ENCODE measurements at places on chromosomes 6 and 20. TPM values are rescaled to one million over a fixed set of nuclear protein-coding genes. Genes with fewer than 3 reads are reported as not detected.

Gene TNFRSF6B
- total RNA-seq = not detected

Gene ULBP1
- not detected for total RNA-seq

Gene EPHA7
- total RNA-seq = not detected

Gene NHSL1
- 0.86 TPM for total RNA-seq

Gene PTCRA
- 35.0 TPM for total RNA-seq

Gene SMPDL3A
- total RNA-seq = not detected

Gene OTOR
- total RNA-seq = not detected

- no peak for DNase-seq
Observed at GRCh38 chr6:11835065-11835464, 56.5 kb upstream of the ADTRP start.

DNA sequence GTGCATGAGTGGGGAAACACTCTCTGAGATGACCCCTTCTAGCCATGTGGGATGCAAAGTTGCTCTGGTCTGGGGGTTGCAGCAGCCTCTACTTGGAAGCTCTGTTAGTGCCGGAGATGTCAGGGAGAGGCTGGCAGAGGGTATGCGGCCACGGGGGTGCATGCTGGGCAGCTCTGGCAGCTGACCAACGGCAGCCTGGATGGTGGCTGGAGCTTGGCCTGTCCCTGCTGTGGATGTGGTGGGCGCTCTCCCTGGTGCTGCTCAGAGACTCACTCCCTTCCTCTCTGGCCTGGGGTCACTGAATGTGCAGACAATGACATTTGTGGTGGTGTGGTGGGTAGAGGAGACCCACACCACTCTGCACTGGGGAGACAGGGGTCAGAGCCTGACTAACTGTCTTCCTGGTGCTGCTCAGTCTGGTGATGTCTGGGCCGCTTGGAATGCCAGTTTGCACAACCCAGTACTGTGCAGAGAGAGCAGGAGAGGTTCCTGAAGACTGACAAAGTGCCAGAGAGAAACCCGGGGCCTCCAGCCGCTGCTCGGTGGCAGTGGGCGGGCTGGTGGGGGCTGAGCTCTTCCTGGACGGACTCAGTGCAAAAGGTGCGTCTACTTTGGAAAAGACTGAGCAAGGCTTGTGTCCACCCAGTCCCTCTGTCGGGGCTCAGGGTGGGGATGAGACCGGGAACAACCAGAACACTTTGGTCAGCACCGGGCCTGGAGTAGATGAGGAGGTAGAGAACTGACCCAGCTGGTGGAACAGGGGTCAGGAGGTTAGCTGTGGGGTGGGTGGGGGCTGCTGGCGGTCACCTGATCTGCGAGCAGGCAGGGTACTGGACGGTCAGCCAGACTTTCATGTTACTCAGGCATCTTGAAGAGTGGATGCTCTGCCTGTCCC, 2.7 kb downstream of the MYT1 start:
- DNase-seq = no peak

DNA sequence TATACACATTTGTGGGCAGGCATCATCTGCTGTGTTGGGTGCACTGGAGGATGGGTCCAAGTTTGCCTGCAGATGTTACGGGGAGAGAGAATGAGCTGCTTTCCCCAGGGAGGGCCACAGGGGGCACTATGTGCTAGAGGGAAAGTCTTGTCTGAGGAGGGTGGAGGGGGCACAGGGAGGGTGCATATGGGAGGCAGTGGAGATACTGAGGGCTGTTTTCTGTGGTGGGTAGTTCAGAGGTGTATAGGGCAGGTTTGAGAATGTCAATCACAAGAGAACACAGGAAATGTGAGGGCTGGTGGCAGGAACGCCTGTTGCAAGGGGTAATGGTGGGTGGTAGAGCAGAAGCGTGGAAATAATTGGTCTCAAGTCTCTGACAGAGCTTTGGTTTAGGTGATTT, 7.7 kb upstream of the PTPRA start:
- DNase-seq = no peak

DNA sequence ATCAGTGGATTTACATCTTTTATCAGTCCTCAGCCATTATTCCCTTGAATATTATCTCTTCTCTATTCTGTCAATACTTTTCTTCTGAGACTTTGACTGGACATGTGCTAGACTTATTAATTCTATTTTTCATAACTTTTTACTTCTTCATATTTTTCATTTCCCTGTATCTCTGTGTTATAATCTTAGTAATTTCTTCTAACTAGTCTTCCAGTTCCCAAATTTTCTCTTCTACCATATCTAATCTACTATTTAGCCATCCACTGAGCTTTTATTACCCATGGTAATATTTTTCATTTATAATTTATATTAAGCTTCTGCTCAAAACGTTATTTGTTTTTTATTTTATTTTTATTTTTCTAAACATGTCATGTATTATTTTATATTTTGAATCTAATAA, 13.1 kb upstream of the FNDC1 start:
- no peak for DNase-seq

GRCh38 chr20:33744773-33745385, 13.1 kb downstream of the ZNF341 start:
- DNase-seq = no peak

DNA sequence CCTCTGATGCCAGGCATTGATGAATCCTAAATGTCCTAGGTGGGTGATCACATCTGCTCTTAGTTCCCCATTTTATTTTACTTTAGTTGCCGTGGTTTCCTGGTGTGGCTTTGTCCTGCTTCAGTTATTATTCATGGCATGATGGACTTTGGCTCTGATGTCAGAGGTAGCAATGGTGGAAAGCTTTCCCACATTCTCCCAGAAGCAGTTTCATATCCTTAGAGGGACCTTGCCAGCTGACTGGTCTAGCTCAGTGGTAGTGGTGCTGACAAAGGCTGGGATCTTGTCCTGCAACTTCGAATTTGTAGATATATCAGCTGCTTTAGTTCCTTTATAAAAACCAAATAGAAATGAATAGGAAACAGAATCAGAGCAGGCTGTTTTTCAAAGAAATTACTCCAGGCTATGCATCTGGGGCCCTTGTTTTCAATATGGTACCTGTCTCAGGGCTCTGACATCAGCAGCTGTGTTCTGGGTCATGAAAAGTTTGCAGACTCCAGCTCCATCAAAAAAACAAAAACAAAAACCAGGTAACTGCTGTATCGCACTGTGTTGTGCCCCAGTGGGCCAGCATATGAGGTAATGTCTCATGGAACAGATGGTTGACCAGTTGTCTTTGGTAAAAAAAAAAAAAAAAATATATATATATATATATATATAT, 133.7 kb downstream of the PLCB4 start:
- DNase-seq = no peak

DNA sequence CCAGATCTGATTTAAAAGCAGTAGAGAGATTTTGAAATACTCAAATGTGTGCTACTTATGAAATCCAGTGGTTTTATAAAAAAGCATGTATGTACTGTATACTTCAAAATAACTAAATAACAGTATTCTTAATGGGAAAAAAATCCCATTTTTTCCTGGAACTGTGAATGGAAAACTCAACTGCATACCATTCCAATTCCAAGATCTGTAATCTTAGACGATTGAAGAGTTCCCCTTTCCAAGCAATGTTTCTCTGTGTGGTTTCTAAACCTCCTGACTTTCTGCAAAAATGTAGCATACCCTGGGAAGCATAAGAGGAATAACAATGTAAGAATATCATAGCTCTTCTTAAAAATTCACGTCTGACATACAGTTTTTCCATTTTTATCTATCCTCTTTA, 40.3 kb upstream of the HIVEP2 start:
- DNase-seq = no peak

- no peak for DNase-seq
Observed at GRCh38 chr20:23686046-23686750, 2.6 kb downstream of the CST4 start.

- no peak for DNase-seq
Observed at GRCh38 chr6:162526960-162527359, 200.6 kb downstream of the PRKN start.

DNA sequence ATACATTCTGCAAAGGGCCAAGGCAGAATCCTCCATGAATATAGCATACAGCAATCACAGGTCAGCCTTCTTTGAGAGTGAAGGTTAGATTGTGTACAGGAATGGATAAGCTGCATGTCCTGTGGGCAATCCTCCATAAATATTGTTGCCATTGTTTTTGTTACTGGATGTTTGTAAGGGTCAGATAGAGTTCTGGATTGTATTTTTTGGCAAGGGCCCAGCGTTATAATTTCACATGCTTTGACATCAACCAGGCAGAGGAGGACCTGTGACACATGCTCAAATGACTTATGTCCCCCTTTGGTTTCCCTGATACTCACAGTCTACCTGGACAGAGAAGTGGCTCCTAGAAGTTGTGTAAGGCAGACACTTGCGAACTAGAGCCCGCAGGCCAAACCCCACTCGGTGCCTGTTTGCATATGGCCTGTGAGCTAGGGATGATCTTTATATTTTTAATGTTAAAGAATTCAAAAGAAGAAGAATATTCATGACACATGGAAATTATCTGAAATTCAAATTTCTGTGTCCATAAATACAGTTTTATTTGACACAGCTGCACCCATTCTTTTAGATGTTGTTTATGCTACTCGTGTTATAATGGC, 5.4 kb downstream of the LY86 start:
- DNase-seq = no peak

GRCh38 chr6:26183237-26183580, 96.0 kb downstream of the HFE start:
- DNase-seq = no peak

- no peak for DNase-seq
Observed at GRCh38 chr20:37643400-37643799, 50.4 kb upstream of the CTNNBL1 start.

DNA sequence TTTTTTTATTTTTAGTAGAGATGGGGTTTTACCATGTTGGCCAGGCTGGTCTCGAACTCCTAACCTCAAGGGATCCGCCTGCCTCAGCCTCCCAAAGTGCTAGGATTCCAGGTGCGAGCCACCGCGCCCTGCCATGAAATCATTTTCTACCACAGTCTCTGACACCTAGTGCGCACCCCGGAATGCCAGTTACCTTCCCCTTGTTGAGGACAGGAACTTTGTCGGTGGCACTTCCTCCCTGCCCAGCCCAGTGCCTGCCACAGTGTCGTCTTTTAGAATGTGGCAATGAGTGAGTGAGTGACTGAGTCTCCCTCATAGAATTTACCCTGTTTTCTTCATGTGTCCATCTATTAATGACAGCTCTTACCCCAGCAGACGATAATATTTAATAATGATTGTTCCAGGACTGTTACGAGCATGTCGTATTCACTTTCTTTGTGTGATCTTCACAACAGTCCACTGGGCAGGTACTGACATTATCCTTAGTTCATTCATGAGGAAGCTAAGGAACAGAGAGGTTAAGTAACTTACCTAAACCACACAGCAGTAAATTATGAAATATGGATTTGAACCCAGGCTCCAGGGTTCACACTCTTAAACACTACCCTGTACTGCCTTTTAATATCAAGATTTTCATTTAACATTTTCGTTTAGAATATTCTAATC, 1.8 kb downstream of the OSBPL2 start:
- DNase-seq = no peak

DNA sequence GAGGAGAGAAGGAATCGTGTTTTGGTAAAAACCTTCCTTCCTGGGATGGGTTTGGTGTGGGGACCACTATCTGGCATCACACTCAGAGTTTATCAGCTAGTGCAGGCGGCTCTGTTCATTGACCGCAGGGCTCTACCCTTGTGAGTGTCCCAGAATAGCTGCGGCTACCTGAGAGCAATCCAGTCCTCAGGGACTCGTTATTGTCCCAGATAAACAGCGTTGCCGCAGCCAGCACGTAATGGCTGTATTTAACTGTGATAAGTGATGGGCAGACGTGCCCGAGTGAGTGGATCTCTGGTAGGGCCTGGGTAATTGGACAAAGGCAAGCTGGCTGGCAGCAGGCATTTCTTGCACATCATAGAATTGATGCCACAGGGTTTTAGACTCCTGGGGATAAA, 163.3 kb downstream of the SOBP start:
- no peak for DNase-seq

DNA sequence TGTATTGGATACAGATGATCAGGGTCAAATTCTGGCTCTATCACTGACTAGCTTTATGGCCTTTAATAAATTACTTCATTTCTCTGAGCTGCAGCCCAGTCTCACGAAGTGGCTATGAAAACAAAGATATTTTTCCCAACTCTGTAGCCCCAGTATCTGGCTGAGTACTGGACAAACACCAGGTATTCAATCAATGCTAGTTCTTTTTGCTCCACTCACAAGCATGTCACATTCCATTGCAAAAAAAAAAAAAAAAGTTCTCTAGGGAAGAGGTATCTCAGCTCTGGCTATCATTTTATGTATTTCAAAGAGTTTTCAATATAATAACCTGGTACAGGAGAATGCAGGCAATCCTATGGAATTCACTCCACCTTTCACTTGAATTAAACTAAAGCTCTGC, 3.1 kb downstream of the CHD6 start:
- DNase-seq = no peak

GRCh38 chr6:96760153-96760687, 77.1 kb downstream of the GPR63 start:
- DNase-seq = no peak

GRCh38 chr6:75130784-75131183, 75.1 kb downstream of the COL12A1 start:
- no peak for DNase-seq

GRCh38 chr20:10673176-10673841, 490 bp downstream of the JAG1 start:
- no peak for DNase-seq

DNA sequence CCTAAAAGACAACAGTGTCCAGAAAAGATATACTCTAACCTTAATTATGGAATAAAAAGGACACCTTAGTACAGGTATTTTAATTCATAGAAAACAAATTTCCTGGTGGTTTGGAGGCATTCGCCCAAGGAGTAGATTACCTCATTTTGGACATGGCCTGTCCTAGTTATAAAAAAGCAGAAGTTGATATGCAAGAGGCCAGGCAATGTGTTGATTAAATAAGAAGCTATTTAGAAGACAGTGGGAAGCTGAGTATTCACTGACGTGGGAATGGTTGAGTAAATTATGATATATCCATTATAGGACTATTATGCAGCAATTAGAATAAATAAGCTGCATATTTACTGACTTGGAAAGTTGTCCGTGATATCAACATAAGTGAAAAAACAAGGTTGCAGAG, 314.9 kb downstream of the ALDH8A1 start:
- DNase-seq = no peak

DNA sequence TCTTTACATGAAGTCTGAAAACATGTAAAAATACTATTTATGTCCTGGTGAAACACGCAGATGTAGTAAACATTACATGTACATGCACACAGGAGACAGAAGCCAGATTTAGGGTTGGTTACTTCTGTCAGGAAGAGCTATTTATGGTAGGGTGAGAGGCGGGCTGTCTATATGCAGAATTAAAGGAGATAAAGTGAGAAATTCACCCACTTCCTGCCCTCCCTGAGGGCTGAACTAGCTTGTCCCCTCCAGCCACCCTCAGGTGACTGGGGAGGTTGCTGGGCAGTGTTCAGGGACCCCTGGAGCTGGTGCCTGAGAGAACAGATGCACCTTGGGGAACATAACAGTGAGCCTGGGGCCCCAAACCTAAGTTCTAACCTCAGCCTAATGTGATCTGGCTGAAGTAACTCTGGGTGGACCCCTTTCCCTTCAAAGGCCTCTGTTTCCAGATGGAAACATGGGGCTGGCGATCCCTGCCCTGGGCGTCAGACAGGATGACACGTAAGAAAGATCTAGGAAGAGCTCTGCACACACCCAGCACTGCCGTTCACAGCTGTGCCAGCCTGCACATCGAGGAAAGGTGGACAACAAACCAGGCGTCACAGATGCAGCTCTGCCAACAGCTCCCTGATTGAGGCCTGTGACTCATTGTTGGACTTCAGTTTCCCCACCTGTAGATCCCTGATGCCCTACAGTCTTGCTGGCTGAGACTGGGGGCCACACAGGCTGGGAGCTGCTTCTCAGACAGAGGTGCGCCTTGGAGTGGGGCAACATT, 1.3 kb downstream of the PI16 start:
- DNase-seq = no peak

All from T-helper 17 cell (primary cell).